ENCODE measurements at places on chromosomes 5 and 9.

DNA sequence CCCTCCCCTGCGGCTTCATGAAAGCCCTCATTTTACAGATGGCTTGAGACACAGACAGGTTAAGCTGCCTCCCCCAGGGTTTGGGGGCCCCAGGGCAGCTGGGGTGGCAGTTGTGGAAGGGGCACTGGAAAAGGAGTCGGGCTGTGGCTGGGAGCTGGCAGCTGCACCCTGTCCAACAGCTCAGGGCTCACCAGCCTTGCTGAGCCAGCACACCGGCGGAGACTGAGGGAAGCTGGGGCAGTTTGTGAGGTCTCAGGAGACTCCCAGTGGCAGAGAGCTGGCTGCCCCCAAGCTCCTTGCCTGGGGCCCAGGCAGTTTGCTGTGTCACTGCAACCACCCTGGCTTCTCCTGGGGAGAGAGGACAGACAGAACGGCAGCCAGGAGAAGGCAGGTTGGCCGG, 34.8 kb upstream of the RAPGEF1 start:
- DNase-seq = no peak

GRCh38 chr5:60161340-60161934, 267.9 kb upstream of the PDE4D start:
- no peak for DNase-seq

DNA sequence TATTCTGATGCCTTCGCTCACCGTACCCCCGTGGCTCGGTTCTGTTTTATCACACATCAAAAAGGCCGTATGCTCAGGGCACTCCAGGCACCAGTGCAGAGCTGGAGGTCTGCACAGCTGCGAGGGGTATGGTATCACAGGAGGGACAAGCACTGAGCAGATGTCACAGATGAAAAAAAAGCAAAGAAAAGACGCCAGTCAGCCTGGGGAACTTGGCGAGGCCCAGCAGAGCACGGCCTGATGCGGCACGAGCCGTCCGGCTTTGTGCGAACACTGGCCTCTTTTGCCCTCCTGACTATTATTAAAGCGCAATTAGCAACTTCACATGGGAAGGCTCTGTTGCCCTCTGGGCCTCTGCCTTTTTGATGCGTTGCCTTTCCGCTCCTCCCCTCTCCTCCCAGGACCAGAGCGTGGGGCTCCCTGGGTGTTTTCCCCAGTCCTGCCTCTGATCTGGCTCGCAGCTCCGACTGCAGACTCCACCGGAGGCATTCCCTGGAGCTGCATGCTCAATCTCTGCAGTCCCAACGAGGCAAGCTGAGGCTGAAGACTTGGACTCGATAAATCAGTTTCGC, 44.4 kb downstream of the AK8 start:
- DNase-seq = no peak

DNA sequence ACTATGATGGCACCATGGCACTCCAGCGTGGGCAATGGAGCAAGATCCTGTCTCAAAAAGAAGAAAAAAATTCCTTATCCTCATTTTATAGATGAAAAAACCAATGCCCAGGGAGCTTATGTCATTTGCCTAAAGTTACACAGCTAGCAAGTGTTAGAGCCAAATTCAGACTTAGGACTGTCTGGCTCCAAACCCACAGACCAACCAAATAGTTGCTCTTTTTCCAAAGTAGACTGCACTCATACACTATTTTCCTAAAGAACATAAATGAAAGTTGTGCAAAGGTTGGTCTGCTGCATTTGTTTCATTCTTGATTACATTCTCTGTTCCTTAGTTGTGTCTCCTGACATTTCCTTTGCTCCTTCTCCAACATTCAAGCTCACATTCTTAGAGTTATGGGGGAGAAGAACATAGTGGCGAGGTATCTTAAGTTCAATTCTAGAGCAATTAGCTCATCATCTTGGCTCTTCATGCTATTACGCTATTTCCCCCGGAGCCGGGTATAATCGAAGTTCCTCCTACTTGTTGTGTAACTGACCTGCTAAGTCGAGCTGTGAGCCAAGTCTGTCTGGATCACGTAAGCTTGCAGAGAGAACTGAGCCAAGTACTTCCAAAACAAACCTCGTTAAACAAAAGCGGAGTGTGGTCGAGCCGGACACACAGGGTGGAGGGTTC, 138.3 kb downstream of the RFK start:
- no peak for DNase-seq

- no peak for DNase-seq
Measured at GRCh38 chr5:168239325-168239724, 52.1 kb upstream of the WWC1 start.

- DNase-seq = no peak
Measured at GRCh38 chr5:81292130-81292529, 9.3 kb upstream of the ZCCHC9 start.

DNA sequence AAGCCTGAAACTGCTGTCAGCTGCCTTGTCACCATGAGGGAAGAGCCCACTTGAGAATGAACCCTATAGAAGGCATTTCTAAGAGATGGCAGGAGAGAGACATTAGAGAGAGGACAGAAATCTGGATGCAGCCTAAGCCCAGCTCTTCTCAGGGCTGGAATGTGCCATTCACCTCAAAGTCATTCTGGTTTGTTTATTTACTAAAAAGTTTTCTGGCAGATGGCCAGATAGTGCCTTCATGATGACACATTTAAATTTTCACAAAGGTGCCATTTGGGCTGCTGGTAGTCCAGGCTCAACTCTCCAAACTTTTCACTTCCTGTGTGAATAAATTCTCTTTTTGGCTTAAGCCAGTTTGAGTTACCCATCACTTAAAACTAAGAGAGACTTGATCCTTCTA, 144.6 kb upstream of the ZNF366 start:
- DNase-seq = no peak

- DNase-seq = no peak
Measured at GRCh38 chr5:642481-642880, 30.3 kb downstream of the CEP72 start.
